NCI-H1048 (cell line): ENCODE measurements at places on chromosomes 13 and 19.

DNA sequence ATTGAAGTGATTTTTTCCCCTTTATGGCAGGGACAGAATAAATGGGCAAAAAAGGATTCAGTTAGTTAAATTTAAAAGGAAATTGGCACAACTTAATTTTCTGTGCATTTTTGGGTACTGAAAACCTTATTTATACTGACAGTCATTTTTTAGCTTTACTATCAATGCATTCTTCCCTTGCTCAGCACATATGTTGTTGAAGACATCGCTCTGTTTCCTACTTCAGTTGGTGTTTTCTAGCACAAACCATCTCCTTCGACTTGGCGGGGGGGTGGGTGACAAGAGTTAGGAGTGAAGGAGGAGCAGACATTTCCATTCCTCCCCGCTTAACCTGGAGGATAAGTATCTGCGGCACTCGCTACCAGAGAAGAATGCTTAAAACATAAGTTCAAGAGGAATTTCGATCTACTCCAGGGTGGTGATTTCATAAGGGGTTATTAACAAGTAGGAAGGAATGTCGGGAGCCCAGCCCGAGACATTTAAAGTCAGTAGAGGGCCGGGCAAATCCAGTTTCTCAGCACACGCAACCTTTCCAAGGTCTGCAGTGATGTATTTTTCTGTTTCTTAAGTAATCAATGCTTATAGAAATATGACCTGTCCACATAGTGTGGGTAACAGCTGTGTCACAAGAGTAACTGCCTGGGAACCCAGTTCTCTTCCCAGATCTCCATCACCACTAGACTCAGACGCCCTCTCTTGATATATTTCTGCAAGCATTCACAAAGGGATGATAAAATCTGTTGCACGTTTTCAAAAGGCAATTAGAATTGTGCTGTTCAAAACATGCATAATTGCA is 525.8 kb downstream of the MYO16 start:
- no peak for DNase-seq

- DNase-seq: no peak
Observed at GRCh38 chr13:46577696-46578589, 25.0 kb downstream of the LRCH1 start.

DNA sequence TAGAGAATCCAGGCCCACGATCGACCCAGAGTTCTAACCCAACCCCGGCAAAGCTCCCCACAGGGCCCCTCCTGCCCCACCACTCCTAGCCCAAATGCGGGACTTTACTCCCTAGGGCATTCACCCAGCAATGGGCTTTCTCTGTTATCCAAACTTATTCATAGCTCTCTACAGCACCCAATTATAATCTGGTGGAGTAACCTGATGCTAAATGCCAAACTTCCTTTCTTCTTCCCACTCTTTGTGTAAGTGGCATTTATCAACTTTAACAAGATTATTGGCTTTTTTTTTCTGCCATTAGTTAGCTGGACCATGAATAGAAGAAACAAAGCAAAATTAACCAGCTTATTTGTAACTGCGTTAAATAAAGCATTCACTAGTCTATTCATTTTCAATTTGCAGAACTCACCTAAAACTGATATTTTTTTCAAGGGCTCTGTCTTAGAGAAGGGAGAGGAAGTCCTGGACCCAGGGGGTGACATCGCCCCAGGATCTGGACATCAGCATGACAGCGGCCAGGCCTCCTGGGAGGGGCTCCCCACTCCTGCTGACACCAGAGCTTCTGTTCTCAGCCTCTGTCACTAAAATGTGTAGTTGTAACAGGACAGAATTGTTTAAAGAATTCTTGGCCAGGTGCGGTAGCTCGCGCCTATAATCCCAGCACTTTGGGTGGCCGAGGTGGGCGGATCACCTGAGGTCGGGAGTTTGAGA is 1.5 kb downstream of the FAM124A start:
- DNase-seq: no peak

DNA sequence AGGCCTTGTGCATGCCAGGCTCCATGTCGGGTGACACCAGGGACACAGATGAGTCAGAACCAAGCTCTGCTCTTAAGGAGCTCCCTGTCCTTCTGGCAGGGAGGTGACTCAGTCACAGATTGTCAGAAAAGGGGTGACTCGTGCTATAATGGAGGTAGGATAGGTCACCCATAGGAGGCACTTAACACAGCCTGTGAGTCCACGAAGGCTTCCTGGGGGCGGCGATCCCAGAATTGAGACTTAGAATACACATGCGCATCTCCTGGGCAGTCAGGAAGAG is 19.6 kb downstream of the FUZ start:
- DNase-seq: no peak

- DNase-seq: no peak
Observed at GRCh38 chr19:50721441-50722137, 1.6 kb upstream of the CLEC11A start.

DNA sequence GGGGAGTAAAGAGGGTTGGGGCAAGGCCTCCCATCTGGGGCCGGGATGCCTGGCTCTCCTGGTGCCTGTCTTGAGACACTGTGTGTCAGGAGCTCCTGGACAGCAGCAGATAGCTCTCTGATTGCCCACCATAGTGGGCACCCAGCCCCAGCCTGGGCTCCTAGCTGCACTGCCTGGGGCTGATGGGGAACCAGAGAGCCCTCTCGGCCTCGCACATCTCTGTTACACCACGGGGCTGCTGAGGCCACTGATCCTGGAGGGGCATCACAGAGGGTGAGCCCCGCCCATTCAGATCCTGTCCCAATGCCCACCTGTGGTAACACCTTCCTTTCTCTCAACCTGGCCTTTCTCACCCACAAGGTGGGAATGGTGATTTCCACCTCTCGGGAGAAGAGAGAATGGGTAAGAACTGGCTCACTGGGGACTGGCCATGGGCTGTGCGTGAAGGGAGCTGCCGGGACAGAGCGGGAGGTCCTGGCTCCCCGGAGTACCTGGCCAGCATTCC is 135.9 kb downstream of the URI1 start:
- DNase-seq: no peak

GRCh38 chr19:5096536-5096935 is 127.6 kb downstream of the KDM4B start:
- no peak for DNase-seq

DNA sequence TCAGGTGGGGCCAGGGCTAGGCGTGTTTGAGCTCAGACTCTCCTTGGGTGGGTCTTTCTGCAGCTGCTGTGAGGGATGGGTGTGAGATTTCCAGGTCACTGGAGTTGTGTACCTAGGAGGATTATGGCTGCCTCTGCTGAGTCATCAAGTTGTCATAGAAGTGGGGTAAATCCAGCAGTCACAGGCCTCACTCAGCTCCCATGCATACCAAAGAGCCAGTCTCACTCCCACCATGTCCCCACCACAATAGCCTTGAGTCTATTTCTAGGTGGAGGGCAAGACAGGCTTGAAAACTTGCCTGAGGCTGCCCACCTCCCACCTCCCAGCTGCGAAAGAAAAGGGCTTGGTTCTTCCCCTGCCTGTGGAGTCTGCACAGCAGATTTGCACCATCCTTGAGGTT is 194.0 kb upstream of the PCDH17 start:
- DNase-seq: no peak

DNA sequence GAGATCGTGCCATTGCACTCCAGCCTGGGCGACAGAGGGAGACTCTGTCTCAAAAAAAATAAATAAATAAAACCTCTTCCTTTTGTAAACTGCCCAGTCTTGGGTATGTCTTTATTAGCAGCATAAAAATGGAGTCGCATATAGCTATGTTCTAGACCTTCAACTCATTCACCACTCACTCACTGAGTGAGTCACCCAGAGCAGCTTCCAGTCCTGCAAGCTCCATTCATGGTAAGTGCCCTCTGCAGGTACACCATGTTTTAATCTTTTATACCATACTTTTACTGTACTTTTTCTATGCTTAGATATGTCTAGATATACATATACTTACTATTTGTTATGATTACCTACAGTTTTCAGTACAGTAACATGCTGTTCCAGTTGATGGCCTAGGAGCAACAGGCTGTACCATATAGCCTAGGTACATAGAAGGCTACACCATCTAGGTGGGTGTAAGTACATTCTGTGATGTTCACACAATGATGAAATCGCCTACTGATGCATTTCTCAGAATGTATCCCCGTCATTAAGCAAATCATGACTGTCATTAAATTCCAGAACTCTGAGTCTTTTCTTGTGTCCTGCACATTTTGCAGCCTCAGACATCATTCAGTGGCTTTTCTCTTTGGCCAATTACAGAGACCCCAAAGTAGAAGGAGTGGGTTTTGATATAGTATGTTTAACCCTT is 13.7 kb upstream of the FARP1 start:
- no peak for DNase-seq

DNA sequence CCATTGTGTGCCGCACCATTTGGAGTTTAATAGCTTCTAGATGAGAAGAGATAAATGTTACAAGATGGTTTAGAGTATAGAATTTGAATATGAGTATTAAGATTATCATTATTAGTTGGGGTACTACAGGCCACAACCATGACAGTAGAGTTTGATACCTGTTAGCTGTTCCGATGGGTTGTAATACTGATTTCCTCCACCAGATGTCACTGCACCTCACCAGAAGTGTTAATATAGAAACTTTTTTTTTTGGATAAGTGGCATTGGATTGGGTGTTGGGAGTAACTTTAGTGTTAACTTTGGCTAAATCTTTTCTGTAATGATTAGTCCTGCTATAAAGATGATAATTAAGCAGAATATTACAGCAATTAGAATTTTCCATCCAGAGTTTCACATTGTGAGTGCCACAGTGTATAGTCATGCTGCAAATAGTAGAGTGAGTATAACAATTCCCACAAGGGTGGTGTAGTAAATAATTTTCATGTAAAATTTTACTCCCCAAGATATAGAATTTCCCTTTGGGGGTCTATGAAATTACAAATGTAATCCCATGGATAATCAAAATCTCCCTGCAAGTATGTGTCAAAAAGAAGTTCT is 56.3 kb downstream of the PSG3 start:
- peak; percentile 36 for DNase-seq

DNA sequence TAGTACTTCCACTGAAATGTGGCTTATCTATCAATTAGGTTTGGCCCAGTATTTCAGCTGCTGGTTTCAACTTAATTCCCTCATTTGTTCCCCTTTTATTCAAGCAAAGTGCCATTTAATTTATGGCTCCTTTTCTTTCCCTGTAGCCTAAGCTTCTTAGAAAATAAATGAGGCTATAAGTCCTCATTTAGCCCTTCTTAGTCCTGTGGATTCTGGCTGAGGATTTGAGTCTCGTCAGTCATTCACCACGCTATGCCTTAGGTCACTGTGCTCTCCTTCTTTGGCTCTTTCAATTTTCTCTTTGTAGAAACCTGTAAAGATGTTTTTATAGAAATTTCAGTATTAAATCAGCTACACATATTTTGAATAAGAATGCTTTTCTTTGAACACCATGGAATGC is 579.1 kb downstream of the GPC6 start:
- DNase-seq: no peak

- DNase-seq: no peak
Observed at GRCh38 chr19:43465468-43466120, at the start of gene LYPD3. Gene LYPD3 (minus strand): TSS chr19:43465608. CDS start chr19:43465571, 37 bp downstream.

DNA sequence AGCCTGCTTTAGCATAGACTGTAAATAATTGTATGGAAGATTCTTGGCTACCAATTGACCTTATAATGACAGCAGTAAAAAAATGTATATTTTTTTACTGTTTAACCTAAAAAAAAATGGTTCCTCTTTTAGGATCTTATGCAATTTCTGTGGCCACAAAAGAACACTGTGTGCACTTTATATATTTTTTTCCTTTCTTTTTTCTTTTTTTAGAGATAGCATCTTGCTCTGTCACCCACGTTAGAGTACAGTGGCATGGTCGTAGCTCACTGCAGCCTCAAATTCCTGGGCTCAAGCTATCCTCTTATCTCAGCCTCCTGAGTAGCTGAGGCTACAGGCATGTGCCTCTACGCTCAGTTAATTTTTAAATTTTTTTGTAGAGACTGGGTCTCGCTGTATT is 6.1 kb downstream of the FLT3 start:
- DNase-seq: no peak

DNA sequence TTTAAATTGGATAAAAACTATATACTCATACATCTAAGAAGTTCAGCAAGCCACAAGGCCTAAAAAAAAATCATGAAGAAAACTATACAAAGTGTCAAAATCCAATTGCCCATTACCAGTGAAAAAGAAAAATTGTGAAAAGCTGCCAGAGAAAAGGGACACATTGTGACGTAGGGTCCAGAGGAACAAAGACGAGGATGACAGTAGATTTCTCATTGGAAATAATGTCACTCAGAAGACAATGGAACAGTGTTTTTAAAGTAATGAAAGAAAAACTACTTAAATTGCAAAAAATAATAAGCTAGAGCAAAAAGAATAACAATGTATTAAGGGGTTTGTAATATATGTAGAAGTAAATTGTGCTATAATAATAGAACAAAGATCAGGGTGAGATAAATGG is 195.2 kb downstream of the EFNB2 start:
- no peak for DNase-seq

GRCh38 chr19:18373892-18374629 is 11.9 kb upstream of the GDF15 start:
- no peak for DNase-seq

GRCh38 chr19:2051773-2052704 is 995 bp upstream of the MKNK2 start:
- no peak for DNase-seq

DNA sequence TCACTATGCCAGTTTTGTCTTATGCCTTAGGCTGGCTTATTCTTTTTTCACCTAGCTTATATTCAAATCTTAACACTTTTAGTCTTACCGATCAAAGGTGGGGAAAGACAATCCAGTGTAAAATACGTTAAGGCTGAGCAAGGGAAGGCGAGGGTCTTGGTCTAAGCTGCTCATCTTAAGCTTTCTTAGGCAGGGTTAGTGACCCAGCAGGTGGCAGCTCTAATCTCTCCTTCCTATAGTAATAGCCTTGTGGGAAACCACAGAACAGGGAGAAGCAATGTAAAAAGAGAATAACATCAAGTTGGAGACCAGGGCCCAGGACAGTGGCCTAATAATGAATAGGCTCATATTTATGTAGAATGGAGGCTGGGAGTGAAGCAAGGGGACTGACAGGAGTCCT is 45.9 kb downstream of the COG3 start:
- no peak for DNase-seq

DNA sequence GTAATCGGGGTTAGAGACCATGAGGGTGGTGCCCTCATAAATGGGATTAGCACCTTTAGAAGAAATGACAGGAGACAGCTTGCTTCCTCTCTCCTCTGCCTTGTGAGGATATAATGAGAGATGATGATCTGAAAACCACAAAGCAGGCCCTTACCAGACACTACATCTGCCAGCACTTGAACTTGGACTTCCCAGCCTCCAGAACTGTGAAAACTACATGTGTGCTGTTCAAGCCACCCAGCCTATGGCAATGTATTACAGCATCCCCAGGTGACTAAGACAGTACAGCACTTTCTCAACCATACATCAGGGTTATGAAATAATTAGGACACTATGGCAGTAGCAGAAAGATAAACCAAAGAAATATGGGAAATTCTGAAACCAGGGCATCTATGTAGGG is 7.4 kb downstream of the ZNF564 start:
- DNase-seq: no peak

- DNase-seq: no peak
Observed at GRCh38 chr13:53622456-53622855, 593.8 kb downstream of the OLFM4 start.

DNA sequence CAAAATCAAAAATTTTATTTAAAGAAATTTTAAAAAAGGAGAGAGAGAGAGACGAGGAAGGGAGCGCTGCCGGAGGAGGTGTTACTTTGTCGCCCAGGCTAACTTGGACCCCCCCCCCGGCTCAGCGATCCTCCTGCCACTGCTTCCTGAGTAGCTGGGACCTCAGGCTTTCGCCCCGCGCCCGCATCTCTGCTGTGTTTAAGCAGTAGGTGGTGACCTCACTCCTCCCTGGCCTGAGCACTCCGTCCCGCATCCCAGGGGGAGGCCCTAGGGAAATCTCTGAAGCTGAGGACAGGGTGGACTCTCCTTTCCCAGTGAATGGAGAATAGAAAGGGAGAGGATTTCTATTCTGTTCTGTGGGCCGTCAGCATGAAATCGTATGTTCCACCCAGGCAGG is 485 bp upstream of the ZNF845 start:
- DNase-seq: no peak
